H7 (cell line): ENCODE measurements at places on chromosomes 13 and 19. TPM values are rescaled to one million over a fixed set of nuclear protein-coding genes. Genes with fewer than 3 reads are reported as not detected.

GRCh38 chr13:106588367-106588766 lies 20.4 kb upstream of the ARGLU1 start:
- no peak for DNase-seq

- peak; percentile 64 for DNase-seq
Measured at GRCh38 chr13:27770809-27771208, 21.5 kb upstream of the GSX1 start.

Gene CPB2
- total RNA-seq, result not detected in 2 replicates

Gene CEACAM6
- not detected in 2 replicates for total RNA-seq

Gene STOML3
- total RNA-seq, result not detected in 2 replicates

GRCh38 chr19:4909156-4909896 lies at the start of gene UHRF1:
TSS of gene UHRF1 (plus strand) at chr19:4909501. CDS start at chr19:4910886, 1,385 bp downstream.
- peak; percentile 91 for DNase-seq

DNA sequence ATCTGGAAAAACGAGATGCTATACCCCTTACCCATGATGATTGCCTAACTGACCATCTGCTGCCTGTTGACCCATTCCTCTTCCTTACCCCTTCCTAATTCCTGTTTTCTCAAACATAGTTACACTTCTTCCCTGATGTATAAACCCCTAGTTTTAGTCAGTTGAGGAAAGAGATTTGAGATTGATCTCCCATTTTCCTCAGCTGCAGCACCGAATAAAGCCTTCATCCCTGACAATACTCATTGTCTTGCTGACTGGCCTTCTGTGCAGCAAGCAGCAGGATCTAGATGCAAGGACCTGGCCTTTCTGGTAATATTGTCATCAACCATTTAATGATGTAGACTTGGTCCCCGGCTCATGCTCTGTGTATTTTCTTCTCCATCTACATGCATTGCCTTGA lies 999 bp upstream of the ZNF264 start:
- DNase-seq, result no peak

DNA sequence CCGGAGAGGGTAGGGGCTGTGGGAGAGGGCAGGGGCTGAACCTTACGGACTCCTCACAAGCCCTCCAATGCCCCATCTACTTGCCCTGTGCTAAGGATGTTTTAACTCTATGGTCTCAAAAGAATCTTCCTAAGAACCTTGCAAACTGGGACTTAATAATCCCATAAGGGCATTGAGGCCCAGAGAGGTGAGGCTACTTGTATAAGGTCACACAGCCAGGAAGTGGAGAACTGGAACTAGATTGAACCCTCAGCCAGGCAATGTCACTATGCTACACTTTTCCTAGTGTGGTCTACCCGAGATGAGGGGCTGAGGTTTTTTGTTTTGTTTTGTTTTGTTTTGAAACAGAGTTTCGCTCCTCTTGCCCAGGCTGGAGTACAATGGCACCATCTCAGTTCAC lies 10.5 kb upstream of the APOC4 start:
- DNase-seq, result no peak

- peak; percentile 96 for DNase-seq
Measured at GRCh38 chr19:1618157-1619093, 13.2 kb upstream of the UQCR11 start.

DNA sequence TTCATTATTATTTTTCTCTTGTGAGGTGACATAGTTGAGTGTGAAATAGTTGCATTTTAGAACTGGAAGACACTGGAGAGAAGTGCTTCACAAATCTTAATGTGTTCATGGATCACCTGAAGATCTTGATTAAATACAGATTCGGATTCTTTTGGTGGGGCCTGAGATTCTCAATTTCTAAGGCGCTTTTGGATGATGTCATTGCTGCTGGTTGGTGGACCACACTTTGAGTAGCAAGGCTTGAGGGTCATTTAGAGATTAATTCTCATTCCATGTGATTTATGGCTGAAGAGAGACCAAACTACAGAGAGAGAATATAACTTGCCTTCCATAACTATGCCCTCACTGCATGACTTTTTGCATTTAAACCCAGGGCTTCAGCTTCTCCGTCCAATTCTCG lies 27.2 kb downstream of the CEACAM8 start:
- no peak for DNase-seq

Gene ZNF560
- total RNA-seq, result not detected in 2 replicates

DNA sequence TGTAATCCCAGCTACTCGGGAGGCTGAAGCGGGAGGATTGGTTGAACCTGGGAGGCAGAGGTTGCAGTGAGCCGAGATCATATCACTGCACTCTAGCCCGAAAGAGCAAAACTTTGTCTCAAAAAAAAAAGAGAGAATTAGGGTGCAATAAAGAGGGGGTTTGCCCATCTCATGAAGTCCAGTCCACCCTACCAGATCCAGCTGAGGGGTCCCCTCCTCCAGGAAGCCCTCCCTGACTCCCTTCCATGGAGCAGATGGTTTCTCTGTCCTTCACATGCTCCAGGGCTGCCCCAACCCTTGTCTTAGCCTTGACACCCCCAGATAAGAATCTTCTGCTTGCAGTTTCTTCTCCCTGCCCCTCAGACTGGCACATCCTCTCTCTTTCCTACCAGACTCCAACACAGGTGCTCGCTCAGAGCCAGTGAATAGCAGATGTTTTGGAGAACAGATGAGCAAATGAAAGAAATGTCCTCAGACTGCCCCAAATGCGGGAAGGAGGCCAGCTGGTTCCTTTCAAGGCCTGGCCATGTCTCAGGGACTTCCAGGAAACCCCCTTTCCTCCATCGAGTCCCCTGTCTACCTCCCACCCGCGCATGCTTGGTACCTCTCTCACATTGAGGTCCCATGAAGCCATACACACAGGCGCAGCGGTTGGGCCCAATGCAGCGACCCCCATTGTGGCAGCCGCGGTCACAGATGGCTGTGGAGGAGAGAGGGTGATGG lies 5.0 kb downstream of the FBN3 start:
- DNase-seq, result peak; percentile 13

GRCh38 chr13:50731400-50731799 lies 112.1 kb downstream of the DLEU7 start:
- no peak for DNase-seq

DNA sequence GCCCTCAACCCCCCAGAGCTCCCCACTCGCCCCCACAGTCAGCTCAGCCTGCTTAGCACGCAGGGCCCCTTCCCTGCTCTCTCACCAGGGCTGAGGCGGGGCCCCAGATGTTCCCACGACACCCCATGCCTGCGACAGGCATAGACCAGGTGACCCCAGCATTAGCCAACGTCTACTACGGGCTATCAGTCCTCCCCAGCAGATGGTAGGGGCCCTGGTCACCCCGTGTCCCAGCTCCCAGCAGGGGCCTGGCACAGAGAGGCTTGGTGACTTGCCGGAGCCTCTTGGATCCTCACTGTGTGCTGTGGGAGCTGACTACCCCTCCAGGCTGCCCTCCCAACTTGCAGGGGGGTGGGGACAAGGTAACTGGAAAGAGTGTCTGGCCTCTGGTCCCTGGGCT lies 80.6 kb downstream of the KDM4B start:
- no peak for DNase-seq

Gene NDUFA13
- total RNA-seq, result 249 and 291 TPM in 2 replicates

Gene RAP2A
- total RNA-seq, result 44.5 and 48.0 TPM in 2 replicates

Gene GFY
- total RNA-seq, result not detected in 2 replicates

Gene C19orf33
- total RNA-seq, result 5.1 and 11.1 TPM in 2 replicates

GRCh38 chr13:40145139-40145538 lies 489.7 kb downstream of the COG6 start:
- DNase-seq, result no peak

GRCh38 chr19:834216-834615 lies 6.6 kb downstream of the AZU1 start:
- DNase-seq, result no peak

Gene REXO1
- total RNA-seq, result 19.8 and 21.9 TPM in 2 replicates

- DNase-seq, result no peak
Measured at GRCh38 chr19:50897191-50897607, 14.0 kb downstream of the KLK4 start.

Gene CYP2A6
- not detected in 2 replicates for total RNA-seq

GRCh38 chr13:39563470-39563735 lies 39.6 kb downstream of the LHFPL6 start:
- DNase-seq, result no peak

DNA sequence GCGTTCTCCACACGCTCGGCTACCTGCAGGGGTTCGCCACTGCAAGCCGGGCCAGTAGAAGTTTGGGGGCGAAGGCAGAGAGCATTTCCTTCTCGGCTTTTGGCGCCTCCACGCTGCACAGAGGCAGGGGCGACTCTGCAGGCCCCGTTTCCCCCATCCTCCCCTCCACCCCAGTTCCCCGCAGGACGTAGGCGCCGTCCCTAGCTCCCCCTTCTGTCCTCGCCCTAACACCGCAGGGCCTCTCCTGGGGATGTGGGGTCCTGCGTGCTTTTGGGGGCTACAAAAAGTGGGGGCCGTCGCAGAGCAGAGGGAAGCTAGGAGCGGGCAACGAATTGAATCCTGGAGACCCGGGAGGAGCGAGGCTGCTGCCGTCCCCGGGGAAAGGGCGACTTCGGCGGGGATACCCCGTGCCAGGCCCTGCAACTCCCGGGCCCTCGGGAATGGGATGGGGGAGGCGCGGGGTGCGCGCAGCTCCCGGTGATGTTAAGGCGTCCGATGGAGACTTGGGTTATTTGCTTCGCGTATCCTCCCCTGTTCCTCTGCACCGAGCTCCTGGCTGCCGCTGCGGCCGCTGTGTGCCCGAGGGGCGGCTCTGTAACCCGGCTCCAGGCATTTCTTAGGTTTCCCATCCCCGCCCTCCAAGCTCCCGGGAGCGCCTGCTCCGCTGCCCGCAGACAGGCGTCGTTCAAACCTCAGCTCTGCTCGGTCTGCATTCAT lies 255.9 kb upstream of the SOX21 start:
- peak; percentile 79 for DNase-seq

DNA sequence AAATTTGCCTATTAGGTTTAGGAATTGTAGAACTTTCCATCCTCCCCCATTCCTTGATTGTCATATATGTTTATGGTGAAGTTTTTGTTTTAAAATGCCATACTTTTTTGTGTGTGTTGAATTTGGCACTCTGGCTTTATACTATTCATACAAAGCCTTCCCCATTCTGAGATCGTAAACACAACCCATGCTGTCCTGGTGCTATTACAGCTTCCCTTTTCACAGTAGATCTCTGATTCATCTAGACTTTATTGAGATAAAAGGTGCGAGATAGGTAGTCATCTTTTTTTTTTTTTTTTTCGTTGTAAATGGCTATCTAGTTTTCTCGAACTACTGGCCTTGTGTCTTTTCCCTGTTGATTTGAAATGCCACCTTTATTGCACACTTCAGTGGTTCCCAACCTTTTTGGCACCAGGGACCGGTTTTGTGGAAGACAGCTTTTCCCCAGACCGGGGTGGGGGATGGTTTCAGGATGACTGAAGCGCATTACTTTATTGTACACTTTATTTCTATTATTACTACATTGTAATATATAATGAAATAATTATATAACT lies 94.6 kb downstream of the LRCH1 start:
- no peak for DNase-seq

- DNase-seq, result no peak
Measured at GRCh38 chr13:45518525-45519245, 53.9 kb downstream of the COG3 start.

- no peak for DNase-seq
Measured at GRCh38 chr13:97313551-97314260, 91.6 kb downstream of the MBNL2 start.

DNA sequence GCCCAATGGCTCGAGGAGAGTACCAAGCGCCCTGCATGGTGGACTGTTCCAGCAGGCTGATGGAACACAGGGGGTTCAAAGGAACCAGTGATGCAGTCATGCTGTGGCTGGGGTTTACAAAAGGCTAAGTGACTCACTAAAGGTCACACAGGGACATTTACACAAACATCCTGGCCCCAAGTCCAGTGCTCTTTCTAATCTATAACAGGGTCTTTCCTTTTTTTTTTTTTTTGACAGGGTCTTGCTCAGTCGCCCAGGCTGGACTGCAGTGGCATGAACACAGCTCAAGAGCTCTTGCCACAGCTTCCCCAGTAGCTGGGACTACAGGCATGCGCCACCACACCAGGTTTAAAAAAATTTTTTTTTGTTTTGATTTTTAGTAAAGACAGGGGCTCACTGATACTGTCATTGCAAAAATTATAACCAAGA lies 2.8 kb upstream of the SLC25A15 start:
- no peak for DNase-seq

GRCh38 chr19:1154731-1155351 lies 19.2 kb downstream of the SBNO2 start:
- no peak for DNase-seq

Gene ZNF20
- 2.7 and 4.1 TPM in 2 replicates for total RNA-seq

DNA sequence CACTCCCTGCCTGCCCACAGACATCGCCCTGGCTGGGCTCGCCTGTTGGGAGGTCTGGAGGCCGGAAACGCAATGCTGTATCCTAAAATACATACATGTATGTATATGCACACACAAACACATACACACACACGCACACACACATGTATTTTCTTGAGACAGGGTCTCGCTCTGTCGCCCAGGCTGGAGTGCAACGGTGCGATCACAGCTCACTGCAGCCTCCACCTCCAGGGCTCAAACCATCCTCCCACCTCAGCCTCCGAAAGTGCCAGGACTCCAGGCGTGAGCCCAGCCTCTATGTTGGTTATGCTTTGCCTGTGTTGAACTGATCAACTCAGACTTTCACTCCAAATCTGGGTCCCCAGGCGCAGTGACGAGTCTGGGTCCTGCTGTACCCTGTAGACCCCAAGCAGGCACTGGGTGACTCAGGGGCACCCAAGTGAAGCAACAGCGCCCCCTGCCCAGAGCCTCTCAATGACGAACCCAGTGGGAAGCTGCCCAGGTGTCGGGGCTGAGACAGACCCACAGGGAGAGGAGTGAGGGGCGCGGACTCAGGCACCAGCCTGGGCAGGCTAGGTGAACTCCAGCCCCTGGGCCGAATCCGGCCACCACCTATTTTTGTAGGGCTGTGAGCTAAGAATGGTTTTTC lies 27.4 kb upstream of the CACTIN start:
- peak; percentile 83 for DNase-seq

- no peak for DNase-seq
Measured at GRCh38 chr13:102586615-102587014, 10.2 kb upstream of the TPP2 start.

DNA sequence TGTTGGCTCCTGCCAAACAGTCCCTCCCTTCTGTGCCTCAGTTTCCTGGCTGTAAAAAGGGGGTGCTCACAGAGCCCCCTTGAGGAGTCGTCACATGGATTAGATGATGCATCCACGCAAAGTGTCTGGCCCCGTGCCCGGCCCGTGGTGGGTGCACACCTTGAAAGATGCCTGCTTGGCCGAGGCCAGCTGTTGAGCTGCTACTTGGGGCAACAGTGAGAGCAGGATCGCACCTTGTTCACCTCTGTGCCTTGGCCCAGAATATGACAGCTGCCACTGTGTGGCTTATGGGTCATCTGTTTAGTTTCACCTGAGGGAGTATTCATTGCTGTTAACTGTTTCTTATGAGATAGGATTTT lies 17.7 kb downstream of the CRTC1 start:
- no peak for DNase-seq

DNA sequence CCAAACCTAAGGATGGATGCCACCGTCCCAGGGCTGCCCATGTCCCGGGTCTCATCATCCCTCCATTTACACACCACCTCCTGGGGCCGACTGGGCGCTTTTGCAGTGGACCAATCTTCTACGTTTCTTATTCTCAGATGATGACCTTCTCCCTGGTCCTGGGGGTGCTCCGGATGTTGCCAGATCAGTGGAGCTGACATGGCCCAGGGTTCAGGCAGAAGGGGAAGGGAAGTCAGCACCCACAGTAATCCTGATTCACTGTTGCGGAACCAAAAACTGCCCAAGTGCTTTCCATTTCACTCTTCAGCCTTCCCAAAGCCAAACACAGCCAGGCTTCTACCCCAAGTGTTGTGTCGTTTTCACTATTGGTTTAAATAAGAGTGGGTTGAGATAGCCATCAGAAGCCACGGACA lies 29.8 kb downstream of the RAB20 start:
- DNase-seq, result no peak
